ENCODE measurements at places on chromosomes 3 and 15.

GRCh38 chr3:38205472-38205805 is 40.1 kb downstream of the OXSR1 start:
- DNase-seq: no peak

DNA sequence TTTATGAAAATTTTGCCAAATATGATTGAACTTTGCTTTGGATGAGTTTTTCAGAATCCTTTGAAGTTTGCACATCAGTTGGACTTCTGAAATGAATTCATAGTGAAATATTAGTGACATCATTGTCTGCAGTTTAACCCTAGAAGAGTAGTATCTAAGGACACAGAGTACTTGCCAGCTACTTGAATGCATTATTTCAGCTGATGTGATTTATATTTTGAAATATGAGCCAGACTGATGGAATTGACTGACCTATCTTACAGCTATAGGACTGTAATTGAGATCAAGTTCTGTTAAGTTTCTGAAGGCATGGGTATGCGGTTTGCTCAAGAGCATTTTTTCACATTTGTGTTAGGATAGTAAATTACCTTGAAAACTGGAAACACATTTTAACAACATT is 51.2 kb downstream of the LYSMD4 start:
- DNase-seq: no peak

- DNase-seq: no peak
Observed at GRCh38 chr3:162217647-162218046, 721.0 kb downstream of the OTOL1 start.

- DNase-seq: no peak
Observed at GRCh38 chr3:60463685-60464084, 787.6 kb downstream of the FHIT start.

DNA sequence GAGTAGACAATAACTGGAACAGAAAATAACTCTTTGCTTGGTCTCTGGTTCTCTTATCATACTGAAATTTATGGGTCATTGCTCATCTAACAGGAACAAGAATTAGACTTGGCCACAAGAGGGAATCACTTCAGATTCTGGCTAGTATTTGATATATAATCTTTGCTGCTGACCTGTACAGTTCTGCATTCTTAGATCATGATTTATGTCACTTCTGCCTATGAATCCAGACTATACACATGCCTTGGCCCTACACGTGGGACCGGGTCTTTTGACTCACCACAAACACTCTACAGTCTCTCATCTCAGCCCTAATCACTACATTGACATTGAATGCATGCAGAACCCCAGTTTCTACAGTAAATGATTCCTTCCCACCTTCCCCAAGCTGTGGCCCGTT is 162.5 kb upstream of the SOX2 start:
- no peak for DNase-seq

- DNase-seq: no peak
Observed at GRCh38 chr3:136050250-136050649, 84.7 kb downstream of the PPP2R3A start.

DNA sequence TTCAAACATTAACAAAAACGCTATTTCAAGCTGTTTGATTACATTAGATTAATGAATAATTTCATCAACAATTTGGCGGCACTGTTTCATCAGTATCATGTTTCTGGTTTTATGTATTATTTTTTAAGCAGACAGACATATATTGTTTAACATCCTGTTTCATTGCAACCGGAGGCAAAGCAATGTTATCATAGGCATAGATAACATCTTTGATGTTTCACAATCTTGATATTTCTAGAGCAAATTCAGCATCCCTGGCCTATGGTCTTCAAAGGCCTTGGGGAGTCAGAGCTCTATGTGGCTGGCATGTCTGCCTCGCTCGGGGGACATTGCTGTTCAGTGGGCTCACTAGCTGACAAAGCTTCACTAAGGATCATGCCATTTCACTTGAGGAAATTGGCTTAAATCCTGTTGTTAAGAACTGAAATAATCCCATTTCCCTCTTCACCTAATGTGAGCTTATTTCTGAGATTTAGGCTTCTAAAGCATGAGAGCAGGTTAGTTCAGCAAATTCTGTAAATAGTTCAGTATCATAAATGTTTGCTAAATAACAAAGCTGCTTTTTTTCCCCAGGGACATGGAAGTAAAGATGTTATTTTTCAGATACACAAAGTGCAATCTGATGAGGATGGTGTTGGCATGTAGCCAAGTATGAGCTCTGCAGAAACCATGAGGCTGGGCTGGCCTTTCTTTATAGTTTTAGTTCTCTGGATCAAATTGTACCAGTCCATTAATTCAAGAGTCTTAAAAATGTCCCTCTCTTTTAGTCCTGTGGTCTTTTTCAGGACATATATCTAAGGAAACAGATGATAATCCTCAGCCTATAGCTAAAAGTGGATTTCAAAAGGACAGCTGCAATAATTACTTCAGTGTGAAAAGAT is 941.4 kb downstream of the PLOD2 start:
- DNase-seq: no peak

- DNase-seq: no peak
Observed at GRCh38 chr3:46481636-46482035, 16.1 kb upstream of the RTP3 start.

DNA sequence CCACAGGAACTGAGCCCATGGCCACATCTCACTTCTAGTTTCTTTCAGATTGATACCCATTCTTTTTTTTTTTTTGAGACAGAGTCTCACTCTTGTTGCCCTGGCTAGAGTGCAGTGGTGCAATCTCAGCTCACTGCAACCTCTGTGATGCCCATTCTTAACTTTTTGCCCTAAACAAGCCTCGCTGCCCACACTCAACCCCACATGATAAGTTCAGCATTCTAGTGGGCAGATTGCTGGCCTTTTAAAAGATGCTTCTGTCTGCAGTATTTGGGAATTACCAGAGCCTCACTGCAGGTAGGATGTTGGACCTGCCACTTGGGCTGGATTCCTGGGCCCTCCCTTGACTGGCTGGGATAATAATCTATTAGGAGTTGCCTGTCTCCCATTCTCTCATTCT is 51.0 kb downstream of the TRANK1 start:
- no peak for DNase-seq

DNA sequence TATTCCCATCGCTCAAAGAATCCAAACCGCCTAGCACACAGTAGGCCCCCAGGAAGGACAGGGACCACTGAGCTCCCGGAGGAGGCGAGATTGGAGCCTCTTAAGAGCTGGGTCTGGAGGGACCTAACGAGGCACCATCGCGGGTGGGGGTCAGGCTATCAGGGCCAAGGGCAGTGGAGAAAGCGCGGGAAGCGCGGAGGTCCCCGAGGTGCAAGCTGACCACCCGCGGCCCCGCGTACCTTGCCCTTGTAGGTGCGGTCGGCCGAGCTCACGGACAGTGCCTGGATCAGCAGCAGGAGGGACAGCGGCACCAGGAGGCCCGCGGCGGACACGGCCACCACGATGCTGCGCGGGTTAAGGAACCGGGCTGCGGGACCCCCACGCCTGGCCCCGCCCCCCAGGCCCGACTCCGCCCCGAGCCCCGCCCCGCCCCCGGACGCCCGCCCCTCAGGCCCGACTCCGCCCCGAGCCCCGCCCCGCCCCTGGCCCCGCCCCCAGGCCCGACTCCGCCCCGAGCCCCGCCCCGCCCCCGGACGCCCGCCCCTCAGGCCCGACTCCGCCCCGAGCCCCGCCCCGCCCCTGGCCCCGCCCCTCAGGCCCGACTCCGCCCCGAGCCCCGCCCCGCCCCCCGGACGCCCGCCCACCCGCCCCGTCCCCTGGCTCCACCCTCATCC is 3.9 kb downstream of the ZDHHC19 start:
- no peak for DNase-seq

DNA sequence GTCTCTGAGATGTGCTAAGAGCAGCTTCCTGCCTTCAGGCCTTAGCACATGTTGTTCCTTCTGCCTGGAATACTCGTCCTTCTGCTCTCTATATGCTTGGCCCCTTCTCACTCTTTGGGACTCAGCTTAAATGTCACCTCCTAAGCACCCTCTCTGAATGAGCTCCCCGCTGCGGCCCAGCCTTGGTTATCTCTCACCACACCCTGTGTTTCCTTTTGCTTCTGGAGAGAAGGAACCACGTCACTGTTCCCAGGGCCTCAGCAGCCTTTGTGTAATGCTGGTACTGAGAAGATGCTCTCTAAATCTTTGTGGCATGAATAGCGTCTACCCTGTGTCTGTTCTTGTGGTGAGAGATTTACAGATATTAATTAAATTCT is 2.2 kb downstream of the FAH start:
- no peak for DNase-seq

DNA sequence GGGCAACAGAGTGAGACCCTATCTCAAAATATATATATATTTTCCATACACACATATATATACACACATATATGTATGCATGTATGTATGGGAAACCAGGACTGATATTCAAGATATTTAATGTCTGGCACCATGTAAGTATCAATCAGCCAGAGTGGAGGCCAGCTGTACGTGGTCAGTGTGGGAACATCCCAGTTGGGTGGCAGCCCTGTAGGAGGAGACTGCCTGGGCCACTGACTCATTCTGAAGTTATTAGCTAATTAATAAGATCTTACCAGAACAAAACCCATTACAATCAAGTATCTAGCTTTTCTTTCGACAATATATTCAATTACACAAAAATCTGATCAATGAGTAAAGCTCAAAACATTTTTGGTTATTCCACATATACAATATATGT is 85.1 kb upstream of the OCA2 start:
- DNase-seq: no peak
